ENCODE measurements at places on chromosomes 7 and 10. TPM values are rescaled to one million over a fixed set of nuclear protein-coding genes. Genes with fewer than 3 reads are reported as not detected.

DNA sequence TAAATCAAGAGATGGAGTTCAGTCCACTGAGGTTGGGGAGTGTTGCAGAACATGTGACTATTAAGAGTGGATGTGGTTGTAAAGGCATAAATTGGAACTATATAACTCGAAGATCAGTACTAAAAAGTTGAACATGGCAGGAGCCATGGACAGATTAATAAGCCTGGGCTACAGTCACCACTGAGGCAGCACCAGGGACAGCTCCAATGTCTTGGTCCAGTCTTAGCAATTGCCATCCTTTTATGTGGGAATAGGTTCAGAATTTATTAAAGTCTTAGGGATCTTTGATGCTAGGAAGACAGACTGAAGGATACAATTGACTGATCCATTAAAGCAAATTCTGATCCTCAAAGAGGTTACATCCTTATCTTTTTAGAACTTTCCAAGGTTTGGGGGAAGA is 156.6 kb downstream of the ADRA2A start:
- no peaks in the 10 kb centered on the region for H3K36me3 ChIP-seq
- H3K27me3 ChIP-seq: no peaks in the 10 kb centered on the region
- no peaks in the 10 kb centered on the region for H3K4me1 ChIP-seq
- no peak for DNase-seq
- H3K4me3 ChIP-seq: no peak overlapping the region
- no peak overlapping the region for H3K27ac ChIP-seq

GRCh38 chr10:103720964-103721335 is 134.4 kb downstream of the SH3PXD2A start:
- H3K4me3 ChIP-seq: no peak overlapping the region
- H3K27me3 ChIP-seq: no peaks in the 10 kb centered on the region
- H3K4me1 ChIP-seq: peaks cover 28% of the 10 kb centered on the region
- no peak for DNase-seq

DNA sequence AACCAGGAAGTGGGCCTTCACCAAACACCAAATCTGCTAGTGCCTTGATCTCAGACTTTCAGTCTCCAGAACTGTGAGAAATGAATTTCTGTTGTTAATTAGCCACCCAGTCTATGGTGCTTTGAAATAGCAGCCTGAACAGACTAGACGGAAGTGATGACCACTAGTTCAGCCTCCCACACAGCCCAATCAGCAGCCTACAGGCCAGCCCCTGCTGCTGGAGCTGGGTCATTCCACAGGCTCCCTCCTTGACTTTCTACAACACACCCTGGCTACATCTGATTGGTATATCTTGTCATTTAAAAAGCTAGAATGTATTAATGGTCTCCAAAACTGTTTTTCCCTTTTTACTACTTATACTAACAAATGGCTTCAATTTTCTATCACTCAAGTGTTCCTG is 277.2 kb upstream of the TAC1 start:
- no peaks in the 10 kb centered on the region for H3K4me1 ChIP-seq
- no peak overlapping the region for H3K4me3 ChIP-seq
- H3K36me3 ChIP-seq: no peaks in the 10 kb centered on the region
- no peak for DNase-seq

DNA sequence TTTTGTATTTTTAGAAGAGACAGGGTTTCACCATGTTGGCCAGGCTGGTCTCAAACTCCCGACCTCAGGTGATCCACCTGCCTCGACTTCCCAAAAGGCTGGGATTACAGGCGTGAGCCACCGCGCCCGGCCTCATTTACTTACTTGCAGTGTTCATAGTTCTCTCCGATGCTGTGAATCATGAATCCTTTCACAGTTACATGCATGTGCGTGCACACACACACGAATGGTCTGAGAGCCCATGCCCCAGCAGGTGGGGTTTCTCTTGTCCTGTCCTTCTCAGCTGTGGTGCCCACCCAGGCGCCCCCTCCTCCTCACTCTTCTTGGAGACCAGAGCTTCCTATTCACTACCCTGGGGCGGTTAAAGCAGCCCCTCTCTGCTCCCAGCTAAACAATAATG is 50.6 kb downstream of the RBM17 start:
- peaks cover 41% of the 10 kb centered on the region for H3K4me1 ChIP-seq
- H3K27ac ChIP-seq: no peak overlapping the region
- H3K27me3 ChIP-seq: no peaks in the 10 kb centered on the region
- H3K4me3 ChIP-seq: no peak overlapping the region
- H3K36me3 ChIP-seq: no peaks in the 10 kb centered on the region
- DNase-seq: no peak

- no peak overlapping the region for H3K27ac ChIP-seq
- DNase-seq: peak; percentile 82
- no peak overlapping the region for H3K4me3 ChIP-seq
These were observed 56.1 kb downstream of the ADCYAP1R1 start for GRCh38 chr7:31108097-31108657.

Gene DYDC2
- not detected for total RNA-seq

DNA sequence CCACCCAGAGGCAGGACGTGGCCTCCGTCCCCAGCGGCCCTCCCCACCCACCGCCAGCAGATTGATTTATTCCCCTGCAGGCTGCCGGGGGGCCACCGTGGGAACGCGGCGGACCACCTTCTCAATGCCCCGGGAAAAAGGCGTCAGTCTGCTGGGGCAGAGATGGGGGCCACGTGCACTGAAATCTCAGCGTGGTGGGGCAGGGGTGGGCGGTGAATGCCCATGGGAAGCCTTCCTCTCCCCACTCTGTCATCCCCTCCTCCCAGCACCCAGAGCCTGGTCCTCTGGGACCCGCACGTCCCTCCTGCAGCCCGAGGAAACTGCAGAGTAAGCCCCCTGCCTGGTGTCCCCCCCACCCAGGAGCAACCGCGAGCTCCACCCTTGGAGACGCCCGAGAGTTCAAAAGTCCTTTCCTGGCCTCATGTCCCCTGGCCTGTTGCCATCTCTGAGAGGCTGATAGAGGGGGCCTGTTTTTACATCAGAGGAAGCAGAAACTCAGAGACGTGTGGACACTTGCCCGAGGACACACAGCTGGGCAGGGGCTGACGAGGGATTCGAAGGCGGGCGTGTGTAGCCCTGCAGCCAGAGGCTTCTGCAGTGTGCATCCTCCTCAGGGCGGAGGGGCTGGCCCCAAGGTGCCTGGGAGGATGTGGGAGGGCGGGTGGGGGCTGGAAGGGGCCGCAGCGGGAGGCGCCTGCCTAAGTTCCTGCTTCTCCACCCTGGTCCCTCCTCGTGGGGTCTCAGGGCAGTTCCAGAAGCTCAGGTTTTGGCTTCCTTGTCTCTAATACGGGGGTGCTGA is 21.8 kb downstream of the UNCX start:
- no peaks in the 10 kb centered on the region for H3K36me3 ChIP-seq
- no peak for DNase-seq
- H3K27ac ChIP-seq: no peak overlapping the region
- no peak overlapping the region for H3K4me3 ChIP-seq
- no peaks in the 10 kb centered on the region for H3K4me1 ChIP-seq

Gene ZNF3
- 16.7 TPM for total RNA-seq

Gene CYP26C1
- total RNA-seq: not detected

Gene ZNF117
- 18.2 TPM for total RNA-seq

Gene LOXL4
- total RNA-seq: 5.2 TPM

- no peaks in the 10 kb centered on the region for H3K27me3 ChIP-seq
- H3K4me1 ChIP-seq: no peaks in the 10 kb centered on the region
- no peak overlapping the region for H3K4me3 ChIP-seq
- no peak overlapping the region for H3K27ac ChIP-seq
- DNase-seq: no peak
- H3K36me3 ChIP-seq: no peaks in the 10 kb centered on the region
These were observed 11.4 kb downstream of the NPVF start for GRCh38 chr7:25216837-25217236.

GRCh38 chr10:71351087-71351486 is 32.0 kb downstream of the SLC29A3 start:
- H3K27ac ChIP-seq: no peak overlapping the region
- DNase-seq: no peak
- H3K36me3 ChIP-seq: no peaks in the 10 kb centered on the region
- H3K4me3 ChIP-seq: no peak overlapping the region
- H3K27me3 ChIP-seq: no peaks in the 10 kb centered on the region
- H3K4me1 ChIP-seq: no peaks in the 10 kb centered on the region

- no peaks in the 10 kb centered on the region for H3K36me3 ChIP-seq
- H3K27ac ChIP-seq: no peak overlapping the region
- no peak overlapping the region for H3K4me3 ChIP-seq
- no peaks in the 10 kb centered on the region for H3K4me1 ChIP-seq
- no peaks in the 10 kb centered on the region for H3K27me3 ChIP-seq
- no peak for DNase-seq
These were observed 4.0 kb upstream of the CLEC5A start for GRCh38 chr7:141950806-141951205.

- no peak overlapping the region for H3K4me3 ChIP-seq
- H3K27ac ChIP-seq: no peak overlapping the region
- H3K4me1 ChIP-seq: peaks cover 4% of the 10 kb centered on the region
These were observed 11.0 kb downstream of the POT1 start for GRCh38 chr7:124918662-124919061.

GRCh38 chr7:93046641-93047040 is 71.1 kb downstream of the SAMD9 start:
- H3K27ac ChIP-seq: no peak overlapping the region
- H3K4me3 ChIP-seq: no peak overlapping the region
- no peak for DNase-seq
- no peaks in the 10 kb centered on the region for H3K36me3 ChIP-seq
- no peaks in the 10 kb centered on the region for H3K27me3 ChIP-seq
- peaks cover 11% of the 10 kb centered on the region for H3K4me1 ChIP-seq

Gene CALHM1
- not detected for total RNA-seq

DNA sequence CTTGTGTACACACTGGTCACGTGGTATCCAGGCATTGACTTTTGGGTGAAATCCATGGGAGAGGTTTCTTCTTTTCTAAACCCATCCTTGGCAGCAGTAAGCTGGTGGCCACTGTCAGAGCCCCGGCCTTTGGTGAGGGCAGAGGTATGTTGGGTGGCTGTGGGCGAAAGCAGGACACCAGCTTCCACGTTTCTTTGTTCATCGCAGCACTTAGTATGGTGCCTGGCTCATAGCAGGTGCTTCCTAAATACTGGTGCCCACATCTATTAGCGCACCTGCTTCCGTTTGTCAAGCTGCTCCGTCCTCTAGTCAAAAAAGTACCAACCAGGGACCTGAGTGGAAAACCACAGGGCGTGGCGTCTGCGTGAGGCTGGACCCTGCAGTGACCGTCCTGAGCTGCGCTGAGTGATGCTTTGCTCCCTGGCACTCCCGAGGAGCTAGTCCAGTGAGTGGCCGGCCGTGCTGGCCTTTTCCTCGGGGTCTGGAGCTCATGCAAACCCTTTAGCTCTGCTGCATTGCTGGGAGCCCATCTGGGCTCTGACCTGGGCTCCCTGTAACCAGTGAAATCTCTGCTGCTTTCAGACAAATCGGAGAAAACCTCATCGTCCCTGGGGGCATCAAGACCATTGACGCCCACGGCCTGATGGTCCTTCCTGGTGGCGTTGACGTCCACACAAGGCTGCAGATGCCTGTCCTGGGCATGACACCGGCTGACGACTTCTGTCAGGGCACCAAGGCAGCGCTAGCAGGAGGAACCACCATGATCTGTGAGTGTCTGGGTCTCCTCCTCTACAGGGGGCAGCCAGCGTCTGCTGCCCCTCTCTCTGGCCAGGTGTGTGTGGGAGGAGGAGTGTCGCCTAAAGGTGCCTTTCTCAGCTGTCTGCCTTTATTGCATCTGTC is 5.6 kb downstream of the DPYSL4 start:
- H3K4me1 ChIP-seq: peaks cover 6% of the 10 kb centered on the region
- DNase-seq: no peak
- no peak overlapping the region for H3K4me3 ChIP-seq
- no peaks in the 10 kb centered on the region for H3K27me3 ChIP-seq

Gene RNF32
- total RNA-seq: not detected

DNA sequence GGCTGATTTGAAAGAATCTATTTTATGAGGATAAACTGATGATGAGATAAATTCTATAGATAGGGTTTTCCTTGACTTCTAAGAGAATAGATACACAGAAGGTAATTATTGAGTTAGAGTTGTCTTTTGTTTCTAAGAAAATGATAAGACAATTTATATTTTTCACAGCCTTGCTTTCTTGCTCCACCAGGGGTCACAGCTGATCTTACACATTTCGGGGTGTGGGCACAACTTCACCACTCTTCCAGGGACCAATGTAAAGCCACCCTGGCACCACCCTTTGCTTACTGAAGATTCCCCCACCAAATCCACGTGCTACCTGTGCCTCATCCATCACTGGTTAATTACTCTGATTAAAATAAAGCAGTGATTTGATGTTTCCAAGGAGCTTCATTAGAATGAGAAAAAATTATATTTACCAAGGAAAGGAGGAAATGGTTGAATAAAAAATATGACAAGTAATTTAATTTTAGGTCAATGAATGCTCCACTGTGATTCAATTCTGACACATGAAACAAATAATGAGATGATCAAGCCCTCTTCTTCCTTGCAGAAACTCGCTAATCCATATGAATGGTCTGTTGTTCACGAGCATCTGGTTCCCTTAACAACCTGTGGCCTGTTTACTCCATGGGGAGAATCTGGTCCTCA is 177.3 kb upstream of the TNS3 start:
- H3K27ac ChIP-seq: peak overlapping the region; percentile 83
- H3K4me3 ChIP-seq: no peak overlapping the region
- H3K36me3 ChIP-seq: no peaks in the 10 kb centered on the region
- H3K4me1 ChIP-seq: peaks cover 25% of the 10 kb centered on the region
- no peak for DNase-seq
- no peaks in the 10 kb centered on the region for H3K27me3 ChIP-seq

GRCh38 chr10:97714401-97715258 is 1.1 kb downstream of the MARVELD1 start:
- peak overlapping the region; percentile 97 for H3K27ac ChIP-seq
- peaks cover 75% of the 10 kb centered on the region for H3K4me1 ChIP-seq
- DNase-seq: peak; percentile 96
- H3K27me3 ChIP-seq: no peaks in the 10 kb centered on the region

Gene LGI1
- 0.74 TPM for total RNA-seq

DNA sequence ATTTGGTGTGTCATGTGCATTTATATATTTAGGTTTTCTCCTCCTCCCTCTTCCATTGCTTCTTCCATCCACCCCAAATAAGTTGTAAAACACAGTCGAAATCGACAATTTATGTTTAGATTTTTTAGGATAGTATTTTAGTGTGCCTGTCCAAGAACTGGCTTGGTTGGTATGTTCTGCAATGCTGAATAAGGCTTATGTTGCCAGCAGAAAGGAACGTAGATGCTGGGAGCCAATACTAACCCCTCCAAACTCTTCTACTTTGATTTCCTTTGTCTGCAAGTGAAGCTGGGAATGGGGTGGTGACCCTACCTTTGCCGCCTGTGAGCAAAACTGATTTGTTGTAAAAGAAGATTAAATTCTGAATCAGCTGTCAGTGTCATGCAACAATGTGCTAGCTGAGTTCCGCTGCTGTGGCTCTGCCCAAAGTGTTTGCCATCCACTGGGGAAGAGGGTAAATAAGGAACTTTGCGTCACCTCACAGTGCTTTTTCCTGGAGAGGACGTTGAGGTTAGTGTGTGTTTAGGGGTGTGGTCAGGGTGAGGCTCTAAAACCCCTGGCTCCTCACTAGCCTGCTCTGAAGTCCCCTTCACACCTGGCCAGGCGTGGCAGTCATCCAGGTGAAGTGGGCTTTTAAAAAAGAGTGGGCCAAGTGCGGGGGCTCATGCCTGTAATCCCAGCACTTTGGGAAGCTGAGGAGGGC is 44.4 kb downstream of the TACC2 start:
- no peaks in the 10 kb centered on the region for H3K27me3 ChIP-seq
- H3K4me3 ChIP-seq: no peak overlapping the region
- peaks cover 8% of the 10 kb centered on the region for H3K4me1 ChIP-seq
- no peak for DNase-seq
- no peak overlapping the region for H3K27ac ChIP-seq
- H3K36me3 ChIP-seq: no peaks in the 10 kb centered on the region

GRCh38 chr10:44697116-44697515 is 214.0 kb upstream of the TMEM72 start:
- H3K27me3 ChIP-seq: no peaks in the 10 kb centered on the region
- peak overlapping the region; percentile 66 for H3K27ac ChIP-seq

Data from vagina (tissue), 2 donors.